Activated CD4-positive, alpha-beta memory T cell treated with anti-CD3 and anti-CD28 coated beads for 36 hours (primary cell): ENCODE measurements at places on chromosomes 7 and 10. TPM values are rescaled to one million over a fixed set of nuclear protein-coding genes. Genes with fewer than 3 reads are reported as not detected.

The PNLIPRP1 gene
- total RNA-seq = not detected

The HOXA13 gene
- not detected for total RNA-seq

GRCh38 chr7:91636129-91636724, 244.3 kb downstream of the MTERF1 start:
- DNase-seq = no peak

DNA sequence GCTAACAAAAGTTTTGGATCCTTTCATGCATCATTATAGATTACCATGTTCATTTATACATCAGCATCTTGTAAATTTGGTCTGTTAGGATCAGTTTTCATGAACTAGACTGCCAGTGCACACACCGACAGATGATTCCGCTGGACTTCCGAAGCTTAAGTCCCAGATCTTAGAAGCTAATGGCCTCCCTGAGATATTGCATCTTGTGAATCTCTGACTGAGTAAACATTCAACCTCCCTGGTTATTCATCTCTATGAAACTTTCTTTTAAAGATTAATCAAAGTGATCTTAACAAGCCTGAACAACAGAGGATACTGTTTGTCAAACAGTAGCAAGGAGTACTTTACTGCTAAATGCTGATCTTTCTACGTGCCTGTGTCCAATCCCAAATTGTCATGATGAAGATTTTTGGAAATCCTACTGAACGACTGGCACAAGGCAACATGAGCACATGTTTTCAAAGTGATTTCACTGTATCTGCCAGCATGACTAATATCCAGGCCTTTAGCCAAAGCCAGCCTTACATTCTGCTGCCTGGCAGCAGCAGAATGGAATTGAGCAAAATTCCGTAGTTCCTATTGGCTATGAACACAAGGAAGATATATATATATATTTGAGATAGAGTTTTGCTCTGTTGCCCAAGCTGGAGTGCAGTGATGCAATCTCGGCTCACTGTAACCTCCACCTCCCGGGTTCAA, 91.3 kb upstream of the ANK3 start:
- no peak for DNase-seq
